ENCODE measurements at places on chromosomes 5 and 9.
A peak's percentile ranks its signal among the peaks of the same experiment; 100 is the strongest.

- no peak for DNase-seq
Observed at GRCh38 chr5:66839636-66840185, 243.5 kb downstream of the MAST4 start.

- no peak for DNase-seq
Observed at GRCh38 chr5:102418531-102418930, 80.3 kb downstream of the SLCO6A1 start.

- DNase-seq: no peak
Observed at GRCh38 chr5:141496038-141496437, 7.2 kb downstream of the PCDHGC5 start.

DNA sequence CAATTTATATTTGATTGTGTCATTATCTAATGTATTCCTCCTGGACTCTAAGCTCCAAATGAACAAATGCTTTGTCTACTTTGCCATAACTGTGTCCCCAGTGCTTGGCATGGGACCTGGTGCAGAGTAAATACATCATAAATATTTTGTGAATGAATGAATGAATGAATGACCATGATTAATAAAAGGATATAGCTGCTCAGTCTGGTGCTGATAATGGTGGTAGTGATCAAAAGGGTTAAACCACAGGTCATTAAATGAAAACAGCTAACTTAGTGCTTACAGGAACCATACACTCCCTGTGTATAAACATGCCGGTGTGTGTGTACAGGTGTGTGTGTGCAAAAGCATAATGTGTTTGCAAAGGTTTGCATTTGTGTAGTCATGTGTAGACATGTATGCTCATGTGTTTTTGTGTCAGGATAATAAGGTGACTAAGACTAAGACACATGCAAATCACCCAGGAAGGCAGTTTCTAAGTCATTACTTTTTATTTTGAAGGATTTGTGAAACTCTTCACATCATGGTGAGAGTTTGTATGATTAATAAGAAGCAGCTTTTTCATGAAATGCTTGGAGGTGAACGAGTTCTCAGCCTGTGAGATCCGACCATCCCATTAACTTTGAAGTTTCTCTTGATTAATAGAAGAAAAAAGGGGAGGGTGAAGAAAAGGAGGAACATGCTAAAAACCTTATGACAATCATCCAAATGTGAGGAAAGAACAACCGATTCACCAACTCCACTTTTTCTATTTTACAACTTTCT lies 24.6 kb downstream of the SPARC start:
- no peak for DNase-seq

DNA sequence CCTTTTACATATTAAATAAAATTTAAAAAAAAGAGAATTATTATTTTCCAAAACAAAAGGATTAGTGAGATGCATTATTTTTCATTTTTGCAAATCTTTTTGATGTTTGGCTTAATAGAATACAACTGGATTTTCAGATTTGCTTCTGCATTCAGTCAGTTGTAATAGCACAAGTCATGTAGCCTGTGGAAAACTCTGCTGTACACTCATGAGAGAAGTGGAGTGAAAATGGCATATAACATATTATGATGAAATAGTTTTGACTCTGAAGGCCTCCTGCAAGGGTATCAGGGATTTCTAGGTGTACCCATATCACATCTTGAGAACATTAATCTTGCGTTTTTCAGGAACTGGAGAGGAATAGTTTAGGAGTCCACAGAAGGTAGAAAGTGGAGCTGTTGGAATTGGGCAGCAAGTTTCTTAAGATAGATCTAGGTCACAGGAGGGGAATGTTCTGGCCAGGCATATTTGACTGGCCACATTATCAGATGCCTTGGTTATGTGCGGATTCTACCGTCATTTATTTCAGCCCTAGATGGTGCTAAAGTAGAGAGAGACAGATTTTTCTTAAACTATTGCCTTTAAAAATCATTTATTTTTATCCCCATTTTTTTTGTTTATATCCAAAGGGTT lies 16.4 kb downstream of the LNPEP start:
- DNase-seq: no peak

DNA sequence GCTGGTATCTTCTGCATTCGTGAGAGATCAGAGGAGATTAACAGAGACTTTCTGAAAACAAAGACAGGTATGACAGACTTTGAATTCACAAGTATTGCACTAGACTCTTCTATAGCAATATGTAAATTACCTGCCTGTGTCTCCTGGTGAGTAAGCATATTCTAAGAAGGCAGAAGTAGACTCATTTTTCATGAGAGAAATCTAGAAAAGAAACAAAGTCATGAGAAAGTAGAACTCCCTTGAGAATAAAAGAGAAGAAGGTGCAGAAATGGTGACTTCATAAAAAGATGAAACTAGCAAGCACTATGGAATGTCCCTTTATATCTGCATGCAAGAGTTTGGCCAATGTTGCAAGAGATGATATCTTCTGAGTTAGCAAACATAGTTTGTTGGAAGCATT lies 419.8 kb downstream of the DMRT2 start:
- DNase-seq: no peak

GRCh38 chr5:169548315-169548714 lies 35.3 kb upstream of the SPDL1 start:
- peak; percentile 52 for DNase-seq

- no peak for DNase-seq
Observed at GRCh38 chr9:81849631-81850259, 78.5 kb upstream of the SPATA31D4 start.

DNA sequence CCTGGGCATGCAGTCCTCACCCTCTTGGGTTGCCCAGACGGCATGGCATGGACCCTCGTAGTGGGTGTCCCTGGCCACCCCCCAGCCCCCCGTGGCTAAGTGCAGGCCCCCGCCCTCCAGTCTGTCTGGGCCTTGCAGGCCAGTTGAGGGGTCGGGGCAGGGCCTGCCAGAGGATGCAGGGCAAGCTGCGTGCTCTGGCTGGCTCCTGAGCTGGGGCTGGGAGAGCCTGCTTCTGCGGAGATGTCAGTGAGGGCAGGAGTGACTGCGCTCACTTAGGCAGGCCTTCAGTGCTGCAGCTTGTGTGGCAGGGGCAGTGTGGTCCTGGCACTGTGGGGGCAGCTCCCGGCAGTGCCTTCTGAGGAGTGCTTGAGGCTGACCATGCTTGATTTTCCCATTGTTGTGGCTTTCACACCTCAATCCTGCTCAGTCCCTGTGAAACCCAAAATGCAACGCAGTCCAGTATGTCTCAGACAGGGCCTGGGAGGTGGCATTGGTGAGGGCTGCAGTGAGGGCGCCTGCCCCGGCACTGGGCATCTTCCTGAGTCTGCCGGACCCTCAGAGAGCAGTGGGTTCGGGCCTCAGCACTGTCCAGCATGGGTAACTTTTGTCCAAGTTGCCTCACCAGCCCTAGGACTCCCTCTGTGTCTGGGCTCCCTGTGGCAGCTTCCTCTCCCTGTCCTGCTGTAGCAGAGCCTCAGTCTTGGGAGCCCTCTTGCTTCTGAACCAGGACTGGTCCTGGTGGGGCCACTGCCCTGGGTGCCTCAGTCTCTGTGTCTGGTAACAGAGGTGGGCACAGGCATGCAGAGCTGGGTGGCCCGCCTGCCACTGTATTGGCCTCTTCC lies 93.0 kb downstream of the PHF2 start:
- no peak for DNase-seq

DNA sequence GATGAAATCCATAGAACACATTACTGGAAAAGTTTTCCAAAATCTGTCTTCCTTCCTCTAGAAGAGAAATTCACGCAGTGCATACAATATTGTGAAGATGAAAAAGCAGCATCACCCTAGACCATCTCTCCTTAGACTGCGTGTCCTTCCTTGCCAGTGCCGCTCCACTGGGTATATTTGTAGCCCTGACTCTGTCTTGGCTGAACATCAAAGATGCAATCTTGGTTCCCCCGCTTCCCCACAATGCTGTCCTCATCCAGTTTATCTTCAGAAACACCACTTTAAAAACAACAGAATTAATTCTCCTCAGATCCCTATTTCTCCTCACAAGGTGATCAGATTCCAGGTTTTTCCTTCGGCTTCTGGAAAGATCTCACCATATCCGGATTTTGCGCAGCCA lies 53.9 kb downstream of the ROR2 start:
- no peak for DNase-seq

DNA sequence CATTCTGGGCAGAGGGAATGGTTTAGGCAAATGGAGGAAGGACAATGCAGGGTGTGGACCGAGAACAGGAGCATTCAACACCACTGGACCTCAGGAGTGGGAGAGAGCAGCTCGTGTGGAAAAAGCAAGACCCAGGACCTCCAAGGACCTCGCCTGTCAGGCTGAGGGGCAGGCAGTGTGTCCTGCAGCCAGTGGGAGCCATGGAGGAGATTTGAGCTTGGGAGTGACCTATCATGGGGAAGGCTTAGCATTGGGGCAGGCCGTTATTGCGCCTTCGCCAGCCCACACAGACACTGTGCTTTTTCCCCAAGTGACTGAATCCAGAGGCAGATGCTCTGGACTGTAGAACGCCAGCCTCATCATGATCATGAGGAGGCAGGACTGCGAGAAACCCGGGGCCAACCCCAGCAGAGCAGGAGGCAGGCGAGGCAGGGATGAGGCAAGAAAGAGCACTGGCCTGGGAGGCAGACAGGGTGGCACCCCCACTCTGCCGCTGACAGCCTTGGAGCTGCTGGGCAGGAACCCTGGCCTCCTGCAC lies 3.3 kb downstream of the CDHR2 start:
- no peak for DNase-seq

GRCh38 chr9:105333811-105334210 lies 89.4 kb downstream of the SLC44A1 start:
- no peak for DNase-seq

DNA sequence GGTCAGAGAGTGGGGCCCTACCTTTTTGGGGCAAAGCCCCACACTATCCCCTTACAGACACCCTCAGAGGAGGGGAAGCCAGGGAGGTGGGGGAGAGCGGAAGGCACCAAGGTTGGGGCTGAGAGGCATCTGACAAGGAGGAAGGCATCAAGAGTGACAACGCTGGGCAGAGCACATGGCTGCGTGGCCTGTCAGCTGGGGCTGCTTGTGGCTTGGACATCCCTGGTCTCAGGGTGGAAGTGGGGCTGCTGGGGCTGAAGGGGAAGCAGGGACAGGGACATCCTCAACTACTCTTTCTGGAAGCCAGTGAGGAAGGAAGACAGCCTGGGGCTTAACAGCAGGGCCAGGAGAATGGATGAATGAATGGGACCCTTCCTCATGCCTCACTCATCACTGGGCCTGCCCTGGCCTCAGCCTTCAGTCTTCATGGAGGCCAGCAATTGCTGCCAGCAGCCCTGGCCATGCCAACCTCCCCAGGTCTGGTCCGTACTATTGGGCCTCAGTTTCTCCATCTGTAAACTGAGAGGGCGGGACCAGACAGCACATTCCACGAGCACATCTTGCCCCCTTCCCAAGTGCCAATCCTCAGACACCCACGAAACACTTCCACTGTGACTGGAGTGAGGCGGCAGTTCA lies 993 bp upstream of the RALGDS start:
- DNase-seq: no peak

DNA sequence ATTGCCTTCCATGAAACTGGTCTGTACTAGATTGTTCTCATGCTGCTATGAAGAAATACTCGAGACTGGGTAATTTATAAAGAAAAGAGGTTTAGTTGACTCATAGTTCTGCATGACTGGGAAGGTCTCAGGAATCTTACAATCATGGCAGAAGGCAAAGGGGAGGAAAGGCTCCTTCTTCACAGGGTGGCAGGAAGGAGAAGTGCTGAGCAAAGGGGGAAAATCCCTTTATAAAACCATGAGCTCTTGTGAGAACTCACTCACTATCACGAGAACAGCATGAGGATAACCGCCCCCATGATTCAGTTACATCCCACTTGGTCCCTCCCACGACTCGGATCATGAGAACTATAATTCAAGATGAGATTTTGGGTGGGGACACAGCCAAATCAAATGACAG lies 163.2 kb downstream of the RFK start:
- no peak for DNase-seq

DNA sequence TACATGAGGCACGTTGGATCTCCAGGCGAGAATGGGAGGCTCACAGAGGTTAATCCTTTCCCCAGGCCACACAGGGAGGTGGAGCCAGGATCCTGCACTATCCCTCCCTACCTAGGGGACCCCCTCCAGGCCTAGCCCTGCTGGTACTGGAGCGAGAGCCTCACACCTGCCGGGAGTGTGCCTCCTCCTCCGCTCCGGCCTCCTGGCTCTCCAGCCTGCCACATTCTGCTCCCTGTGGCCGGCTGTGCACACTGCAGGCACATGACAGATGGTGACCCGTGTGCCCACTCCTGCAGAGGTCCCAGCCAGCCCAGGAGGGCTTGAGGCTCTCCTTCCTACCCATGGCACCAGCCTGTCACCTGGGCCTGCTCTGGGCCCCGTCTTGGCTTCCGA lies 93.4 kb downstream of the RXRA start:
- peak; percentile 19 for DNase-seq

DNA sequence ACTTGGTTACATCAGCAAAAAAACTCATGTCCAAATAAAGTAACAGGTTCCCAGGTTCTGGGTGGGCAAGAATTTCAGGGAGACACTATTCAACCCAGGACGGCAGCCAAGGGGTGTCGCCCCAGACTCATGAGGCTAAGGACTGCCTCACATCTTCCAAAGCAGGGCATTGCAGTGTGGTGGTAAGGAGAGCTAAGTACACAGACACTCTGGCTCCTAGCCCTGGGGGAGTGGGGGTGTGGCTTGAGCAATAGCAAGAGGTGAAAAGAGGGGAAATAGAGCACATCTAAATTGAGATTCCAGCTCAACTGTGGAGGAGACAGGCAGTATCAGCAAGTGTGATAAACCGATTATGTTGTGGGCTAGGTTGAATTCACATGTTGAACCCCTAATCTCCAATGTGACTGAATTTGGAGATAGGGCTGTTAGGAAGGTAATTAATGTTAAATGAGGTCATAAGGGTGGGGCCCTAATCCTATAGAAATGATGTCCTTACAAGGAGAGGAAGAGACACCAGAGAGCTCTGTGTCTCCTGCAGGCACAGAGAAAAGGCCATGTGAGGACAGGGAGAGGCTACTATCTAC lies 49.9 kb upstream of the MARCHF11 start:
- no peak for DNase-seq

- DNase-seq: peak; percentile 86
Observed at GRCh38 chr9:94900222-94901018, 173.9 kb downstream of the AOPEP start.

- peak; percentile 93 for DNase-seq
Observed at GRCh38 chr5:35617435-35618303, at the start of gene SPEF2. TSS of gene SPEF2 (plus strand) at chr5:35617863. CDS start at chr5:35617998, 135 bp downstream.

- no peak for DNase-seq
Observed at GRCh38 chr9:27460226-27461023, 63.7 kb upstream of the IFNK start.

DNA sequence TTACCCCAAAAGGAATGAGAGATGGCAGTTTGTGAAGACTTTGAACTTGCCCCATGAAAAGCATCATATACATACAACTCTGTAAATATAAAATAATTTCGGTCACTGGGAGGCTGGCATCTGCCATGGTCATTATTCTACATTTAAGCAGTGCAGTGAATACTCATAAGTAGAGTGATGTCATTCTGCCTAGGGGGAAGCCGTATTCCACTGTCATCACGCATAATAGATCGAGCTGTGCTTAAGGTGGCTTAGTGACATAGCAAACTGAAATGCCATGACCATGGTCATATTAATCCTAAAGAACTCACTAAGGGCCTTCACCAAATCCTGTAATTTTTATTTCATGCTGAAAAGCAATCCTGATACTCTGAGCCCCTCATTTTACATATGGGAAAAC lies 42.4 kb upstream of the NR4A3 start:
- DNase-seq: no peak

- DNase-seq: no peak
Observed at GRCh38 chr5:38856660-38857059, 10.8 kb downstream of the OSMR start.
